ENCODE measurements at places on chromosomes 5 and 9. TPM values are rescaled to one million over a fixed set of nuclear protein-coding genes. Genes with fewer than 3 reads are reported as not detected.

The KIF4B gene
- not detected for total RNA-seq

The STC2 gene
- total RNA-seq: 0.27 TPM

The CDX1 gene
- total RNA-seq: not detected

The RABL6 gene
- 66.8 TPM for total RNA-seq

The GPR151 gene
- total RNA-seq: not detected

The CARD6 gene
- 4.3 TPM for total RNA-seq

The FER gene
- 4.3 TPM for total RNA-seq

The NMUR2 gene
- not detected for total RNA-seq

The SLC27A4 gene
- 23.2 TPM for total RNA-seq

The FST gene
- total RNA-seq: 0.27 TPM

The MUSK gene
- total RNA-seq: not detected

The FGD3 gene
- 59.8 TPM for total RNA-seq

The FAM151B gene
- 0.81 TPM for total RNA-seq

Data from hematopoietic multipotent progenitor cell (in vitro differentiated cells).